RWPE1 (cell line): ENCODE measurements at places on chromosomes 7 and 10.

- DNase-seq, result peak; percentile 59
Observed at GRCh38 chr7:42262964-42263363, 26.0 kb upstream of the GLI3 start.

- no peak for DNase-seq
Observed at GRCh38 chr7:31059551-31059950, 7.4 kb downstream of the ADCYAP1R1 start.

DNA sequence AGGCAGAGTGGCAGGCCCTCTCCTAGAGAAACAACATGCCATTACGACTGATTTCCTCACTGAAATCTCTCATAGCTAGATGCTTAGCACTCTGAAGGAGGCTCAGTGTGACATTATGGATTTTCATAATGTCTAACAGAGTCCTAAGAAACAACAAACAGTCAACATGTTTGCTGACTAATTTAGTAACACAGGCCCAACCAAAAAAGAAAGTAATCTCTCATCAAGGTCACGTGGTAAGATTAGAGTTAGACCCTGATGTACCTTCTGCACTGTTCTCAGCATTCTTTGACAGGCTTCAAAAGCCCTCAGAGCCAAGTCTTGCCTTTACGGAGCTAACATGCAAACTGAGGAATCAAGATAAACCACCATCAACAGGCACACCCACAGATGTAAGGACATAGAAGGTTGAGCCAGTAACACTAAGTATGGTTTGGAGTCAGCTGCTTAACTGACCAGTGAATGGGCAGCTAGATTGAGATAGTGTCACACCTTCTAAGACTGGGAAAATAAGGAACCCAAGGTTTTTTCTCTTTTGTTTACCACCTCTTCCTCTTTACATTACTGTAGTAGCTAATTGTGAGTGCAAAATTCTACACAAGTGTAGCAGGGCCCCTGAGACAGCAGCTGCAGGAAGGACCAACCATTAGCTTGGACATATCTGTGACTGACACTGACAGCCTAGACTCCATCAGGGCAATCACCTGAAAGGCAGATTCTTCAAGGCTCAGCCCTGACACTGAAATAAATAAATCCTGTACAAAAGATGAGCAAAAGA is 15.3 kb upstream of the KCNIP2 start:
- no peak for DNase-seq

DNA sequence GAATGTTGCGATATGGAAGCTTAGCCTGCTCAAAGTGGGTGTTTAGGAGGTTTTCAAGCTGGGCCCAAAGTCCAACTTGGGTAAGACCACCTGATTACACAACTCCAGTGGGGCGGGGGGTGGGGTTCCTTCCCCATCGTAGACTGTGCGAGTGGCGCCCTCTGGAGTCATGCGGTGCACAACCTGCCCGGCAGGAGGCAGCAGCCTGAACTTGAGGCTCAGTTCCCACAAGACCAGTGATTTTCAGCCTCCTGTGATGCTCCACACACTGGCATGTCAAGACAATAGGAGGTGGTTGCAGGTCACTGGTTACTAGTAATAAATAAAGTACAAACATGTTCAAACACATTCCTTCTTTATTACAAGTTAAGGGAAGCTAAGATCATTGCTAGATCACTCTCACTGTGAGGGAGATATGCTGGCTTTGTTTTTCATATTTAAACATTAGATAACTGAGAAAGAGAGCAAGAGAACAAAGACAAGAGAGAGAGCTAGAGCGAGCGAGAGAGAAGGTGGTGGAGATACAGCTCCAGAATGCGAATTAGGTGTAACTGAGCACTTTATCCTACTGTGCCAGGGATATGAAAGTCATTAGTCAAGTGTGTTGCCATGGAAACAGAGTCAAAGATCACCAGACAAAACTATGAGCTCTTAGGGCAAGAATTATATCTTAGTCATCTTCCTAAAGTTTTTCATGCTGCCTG is 97.4 kb upstream of the BMPER start:
- peak; percentile 85 for DNase-seq

DNA sequence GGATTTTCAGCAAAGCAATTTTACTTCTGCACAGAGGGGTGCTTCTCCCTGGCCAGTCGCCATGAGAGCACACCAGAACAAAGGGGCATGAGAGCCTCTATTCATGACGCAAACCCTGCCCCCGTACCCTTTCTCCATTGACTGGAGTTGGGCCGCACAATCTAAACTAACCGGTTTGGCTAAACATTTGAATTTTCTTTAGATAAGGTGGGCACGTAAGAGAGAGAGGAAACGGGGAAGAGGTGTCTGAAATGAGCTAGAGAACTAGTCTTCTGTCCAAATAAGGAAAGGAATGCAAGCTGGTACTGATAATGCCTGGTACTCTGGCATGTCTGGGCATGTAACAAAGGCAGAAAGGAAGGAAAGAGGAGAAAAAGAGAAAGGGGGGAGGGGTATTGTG is 13.2 kb upstream of the SCIN start:
- DNase-seq, result peak; percentile 28
